ENCODE measurements at places on chromosomes 6 and 20. TPM values are rescaled to one million over a fixed set of nuclear protein-coding genes. Genes with fewer than 3 reads are reported as not detected.

- DNase-seq = no peak
Measured at GRCh38 chr6:6650839-6651238, 62.3 kb downstream of the LY86 start.

DNA sequence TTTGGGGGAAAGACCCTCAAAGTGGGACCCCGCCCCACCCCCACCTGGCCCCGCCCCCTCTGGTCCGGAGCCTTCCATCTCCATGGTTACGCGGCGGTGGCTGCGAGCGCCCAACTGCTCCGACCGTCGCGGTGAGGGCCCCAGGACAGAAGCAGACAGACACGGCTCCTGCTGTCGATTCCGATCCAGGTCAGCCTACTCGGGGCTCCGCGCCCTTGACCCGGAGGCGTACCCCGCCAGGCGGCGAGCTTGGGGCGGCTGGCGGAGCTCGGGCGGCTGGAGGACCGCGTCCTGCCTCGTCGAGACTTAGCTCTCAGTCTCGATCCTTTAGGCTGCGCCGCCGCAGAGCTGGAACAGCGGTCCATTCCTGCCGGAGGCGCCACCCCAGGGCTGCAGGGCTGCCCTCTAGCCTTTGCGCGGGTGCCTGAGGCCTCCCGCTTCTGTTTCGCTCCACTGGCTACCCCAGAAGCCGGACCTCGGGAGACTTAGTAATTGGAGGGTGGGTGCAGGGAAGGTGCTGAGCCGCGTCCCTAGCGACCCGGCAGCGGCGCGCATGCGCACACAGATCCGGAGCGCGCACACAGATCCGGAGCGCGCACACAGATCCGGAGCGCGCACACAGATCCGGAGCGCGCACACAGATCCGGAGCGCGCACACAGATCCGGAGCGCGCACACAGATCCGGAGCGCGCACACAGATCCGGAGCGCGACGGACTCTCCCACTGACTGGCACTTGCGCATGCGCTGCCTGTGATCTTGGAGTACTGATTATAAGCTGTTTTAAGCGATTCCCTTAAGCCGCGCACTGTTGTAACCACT is at the start of gene CFAP206:
Gene CFAP206, plus strand, starts transcription at position 72 of the 820 bp plus-strand sequence. CDS start 1,868 bp downstream, outside the sequence.
- DNase-seq = peak; percentile 92

DNA sequence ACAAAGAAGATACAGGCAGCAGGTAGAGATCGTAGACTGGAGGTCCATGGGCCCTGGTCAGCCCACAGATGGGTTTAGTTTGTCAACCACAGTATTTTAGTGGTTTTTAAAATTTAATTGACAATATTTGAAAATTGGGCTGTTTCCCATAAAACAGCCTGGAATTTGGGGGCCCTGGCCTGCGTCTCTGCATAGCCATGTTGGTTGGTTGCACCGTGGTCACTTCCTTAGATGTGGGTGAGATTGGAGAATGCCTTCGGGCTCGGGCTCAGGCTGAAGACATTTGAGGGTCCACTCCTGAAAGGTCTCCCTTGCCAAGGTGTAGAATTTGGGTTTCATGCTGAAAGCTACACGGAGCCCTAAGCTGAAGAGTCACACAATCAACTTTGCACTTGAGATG is 7.7 kb downstream of the DUSP22 start:
- DNase-seq = peak; percentile 81

DNA sequence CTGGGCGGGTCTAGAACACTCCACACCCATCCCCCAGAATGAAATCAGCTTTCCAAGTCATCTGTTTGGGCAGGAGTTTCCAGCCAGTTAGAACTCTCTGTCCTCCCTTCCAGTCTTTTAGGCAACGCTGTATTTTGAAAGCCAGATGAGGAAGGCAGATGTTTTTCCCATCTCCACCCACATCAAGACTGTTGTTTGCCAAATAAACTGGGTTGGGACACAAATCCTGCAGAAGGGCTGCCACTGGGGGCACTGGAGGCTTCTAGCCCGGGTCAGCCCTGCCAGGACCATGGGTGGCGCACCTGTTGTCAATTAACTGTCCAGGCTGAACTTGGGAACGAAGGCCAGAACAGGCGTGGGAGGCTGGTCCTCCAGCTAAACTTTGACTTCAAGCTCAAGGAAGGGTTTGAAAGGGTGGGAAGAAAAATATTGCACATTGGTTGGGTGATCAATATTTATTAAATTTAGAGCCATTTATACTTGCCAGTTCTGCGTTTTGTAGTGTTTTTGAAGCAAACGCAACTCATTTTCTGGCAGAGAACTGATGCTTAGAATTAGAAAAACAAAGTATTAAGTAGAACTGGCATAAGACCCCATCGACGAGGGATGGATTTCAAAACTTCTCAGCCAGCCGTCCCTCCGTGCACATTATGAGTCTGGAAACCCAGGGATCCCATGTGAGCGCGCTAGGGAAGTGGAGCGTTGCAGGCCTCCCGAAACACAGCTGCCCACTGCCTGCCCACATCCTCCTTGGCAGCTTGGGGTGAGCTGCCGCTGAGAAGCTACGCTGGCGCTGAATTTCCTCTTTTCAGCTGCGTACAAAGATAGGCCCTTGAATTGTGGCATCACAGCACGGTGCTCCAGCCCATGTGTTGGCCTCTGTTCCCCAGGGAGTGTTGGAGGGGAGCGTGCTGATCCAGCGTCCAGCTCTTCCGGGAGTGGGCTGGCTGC is 297.4 kb downstream of the QKI start:
- DNase-seq = no peak

DNA sequence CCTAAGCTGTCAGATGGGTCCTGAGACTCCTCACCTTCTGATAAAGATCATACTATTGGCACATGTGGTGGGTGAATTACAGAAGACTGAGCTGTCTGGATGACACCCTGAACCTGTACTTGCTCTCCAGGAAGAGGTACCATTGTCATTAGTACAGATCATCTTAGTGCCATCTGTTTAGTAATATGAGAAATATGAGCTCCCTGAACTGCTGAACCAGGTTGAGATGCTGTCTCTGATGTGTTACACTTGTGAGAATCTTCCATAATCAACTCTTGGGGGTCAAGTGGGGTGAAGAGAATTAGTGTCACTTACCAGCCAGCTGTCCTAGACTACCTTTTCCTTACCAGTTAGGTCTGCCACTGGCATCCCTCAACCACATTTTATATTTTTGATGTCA is 531.0 kb downstream of the EPHA7 start:
- no peak for DNase-seq

- DNase-seq = no peak
Measured at GRCh38 chr6:150116200-150116800, 26.5 kb upstream of the PPP1R14C start.

DNA sequence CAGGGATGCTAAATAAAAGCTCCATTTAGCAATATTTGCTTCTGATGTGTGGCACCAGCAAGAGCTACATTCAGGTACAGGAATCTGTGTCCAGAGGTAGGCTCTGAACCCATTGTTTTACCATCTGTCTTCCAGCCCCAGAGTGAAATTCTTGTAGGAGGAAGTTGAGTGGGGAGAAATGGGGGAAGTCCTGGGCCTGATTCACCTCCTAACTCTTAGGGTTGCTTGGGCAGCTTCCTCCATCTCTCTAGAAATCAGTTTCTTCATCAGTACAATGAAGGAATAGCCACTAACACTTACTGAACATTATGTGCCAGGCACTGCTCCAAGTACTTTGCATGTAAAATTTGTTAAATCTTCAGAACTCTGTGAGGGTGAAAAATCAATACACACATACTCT is 35.1 kb upstream of the TSPYL1 start:
- DNase-seq = no peak

- DNase-seq = no peak
Measured at GRCh38 chr20:19047040-19047950, 165.1 kb upstream of the SLC24A3 start.

DNA sequence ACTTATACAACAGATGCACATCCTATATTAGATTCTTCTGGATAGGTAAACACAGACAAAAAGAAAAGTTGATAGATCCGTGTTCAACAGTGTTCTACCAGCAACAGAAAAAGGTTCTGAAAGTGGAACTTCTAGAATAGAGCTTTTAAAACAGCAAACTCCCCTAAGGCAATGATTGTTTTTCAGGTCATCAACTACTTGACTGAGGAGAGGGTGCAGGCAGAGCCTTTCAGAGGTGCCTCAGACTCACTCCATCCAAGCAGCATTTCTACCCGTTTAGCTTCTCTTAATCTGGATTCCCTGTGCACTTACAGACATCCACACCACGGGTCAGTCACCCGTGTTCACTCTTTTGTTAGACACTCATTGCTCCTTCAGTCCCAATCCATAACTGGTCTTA is 28.9 kb downstream of the FYN start:
- no peak for DNase-seq

DNA sequence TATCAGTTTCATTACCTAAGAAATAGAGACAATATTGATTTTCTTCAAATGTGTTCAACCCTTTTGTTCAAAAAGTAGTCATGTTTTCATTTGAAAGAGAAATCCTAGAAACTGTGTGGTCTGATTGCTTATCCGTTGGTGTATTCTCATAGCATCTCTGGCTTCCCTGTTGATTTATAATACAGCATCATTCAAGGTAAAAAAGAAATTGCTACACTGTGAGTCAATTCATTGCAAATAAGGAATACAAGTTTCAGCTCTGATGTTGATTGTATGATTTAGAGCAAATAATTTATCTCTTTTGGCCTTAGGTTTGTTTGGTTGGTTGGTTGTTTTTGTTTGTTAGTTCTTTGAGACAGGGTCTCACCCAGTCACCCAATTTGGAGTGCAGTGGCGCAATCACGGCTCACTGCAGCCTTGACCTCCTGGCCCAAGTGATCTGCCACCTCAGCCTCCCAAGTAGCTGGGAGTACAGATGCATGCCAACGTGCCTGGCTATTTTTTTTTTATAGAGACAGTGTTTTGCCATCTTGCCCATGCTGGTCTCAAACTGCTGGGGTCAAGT is 185.5 kb upstream of the TNFAIP3 start:
- no peak for DNase-seq

DNA sequence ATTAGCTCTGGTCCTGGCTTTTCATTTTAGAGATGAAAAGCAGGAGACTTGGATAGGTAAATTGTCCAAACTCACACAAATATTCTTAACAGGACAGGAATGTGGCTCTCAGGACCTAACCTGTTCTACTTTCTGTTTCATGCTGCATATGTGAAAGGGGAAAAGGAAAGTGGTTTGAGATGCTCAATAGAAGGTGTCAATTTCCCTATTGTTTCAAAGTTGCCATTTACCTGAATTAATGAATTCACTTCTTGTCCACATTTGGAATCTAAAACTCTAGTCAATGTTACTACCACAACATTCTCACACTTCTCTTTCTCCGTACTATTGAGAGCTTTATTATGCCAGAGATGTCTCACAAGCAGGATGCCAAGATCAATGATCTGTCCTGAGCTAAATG is 4.8 kb upstream of the EFHC1 start:
- no peak for DNase-seq

GRCh38 chr6:30752157-30752927 is 8.0 kb upstream of the IER3 start:
- peak; percentile 100 for DNase-seq

DNA sequence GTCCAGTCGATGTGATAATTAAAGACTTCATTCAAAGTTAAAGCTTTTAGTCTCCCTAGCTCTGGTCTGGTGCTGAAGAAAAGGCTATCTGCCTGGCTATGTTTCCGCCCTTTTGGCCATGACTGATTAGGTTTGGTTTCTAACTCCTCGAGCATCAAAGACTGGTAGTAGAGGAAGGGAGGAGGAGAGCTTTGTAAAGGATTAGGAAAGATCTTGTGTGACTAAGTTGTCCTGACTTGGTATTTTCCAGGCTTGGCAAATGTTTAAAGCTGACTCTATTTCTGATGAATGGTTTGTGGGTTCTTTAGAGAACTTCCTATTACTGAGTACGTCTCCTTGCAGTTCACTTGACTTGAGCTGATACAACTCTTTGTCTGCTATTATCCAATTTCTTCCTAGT is 312.9 kb downstream of the GJA1 start:
- DNase-seq = no peak

DNA sequence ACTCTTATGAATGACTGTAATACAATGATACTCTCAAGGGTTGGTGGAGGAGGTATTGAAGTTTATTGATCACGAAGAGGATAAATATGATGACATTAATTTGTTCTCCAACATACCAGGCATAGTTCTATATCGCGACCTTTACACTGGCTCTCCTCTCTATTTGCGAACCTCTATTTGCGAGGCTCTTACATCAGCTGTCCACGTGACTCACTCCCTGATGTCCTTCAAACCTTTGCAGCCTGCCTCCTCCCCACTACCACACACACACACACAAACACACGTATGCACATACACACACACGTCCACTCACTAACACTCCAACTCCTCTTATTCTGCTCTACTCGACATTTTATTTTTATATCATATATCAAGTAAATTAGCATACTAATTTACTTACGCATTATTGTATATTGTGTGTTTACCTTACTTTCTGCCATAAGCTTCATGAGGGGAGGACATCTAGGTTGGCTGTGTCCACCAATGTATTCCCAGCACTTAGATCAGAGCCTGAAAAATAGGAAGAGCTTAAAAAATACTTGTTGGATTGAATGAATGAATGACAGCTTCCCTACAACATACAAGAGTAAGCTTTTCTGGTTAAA is 53.3 kb upstream of the TNFRSF21 start:
- DNase-seq = no peak

- DNase-seq = peak; percentile 8
Measured at GRCh38 chr6:110856296-110856695, 18.3 kb upstream of the AMD1 start.

- no peak for DNase-seq
Measured at GRCh38 chr6:87237804-87238203, 82.4 kb downstream of the ZNF292 start.

DNA sequence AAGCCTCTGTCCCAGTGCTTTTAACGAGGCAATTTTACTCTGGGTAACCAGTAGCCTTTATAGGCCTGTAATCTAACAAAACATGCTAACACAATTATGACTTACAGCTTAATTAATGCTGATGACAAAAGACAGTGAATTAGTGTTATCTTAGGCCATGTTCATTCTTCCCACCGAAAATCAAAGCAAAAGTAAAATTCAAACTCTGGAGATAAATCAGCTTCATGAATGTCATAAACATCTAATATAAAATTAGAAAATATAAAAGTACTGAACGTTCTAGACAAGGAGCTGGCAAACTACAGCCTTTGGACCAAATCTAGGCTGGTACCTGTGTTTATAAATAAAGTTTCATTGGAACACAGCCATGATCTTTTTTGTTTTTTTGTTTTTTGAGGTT is 18.6 kb upstream of the COL21A1 start:
- DNase-seq = no peak

COL9A1 gene
- not detected for total RNA-seq

ZFP57 gene
- total RNA-seq = not detected

CRISP3 gene
- total RNA-seq = not detected

PROCR gene
- 3.2 TPM for total RNA-seq

GSTA2 gene
- total RNA-seq = not detected

HTR1E gene
- not detected for total RNA-seq

GPR6 gene
- not detected for total RNA-seq

TSPO2 gene
- not detected for total RNA-seq

CASS4 gene
- not detected for total RNA-seq
